ENCODE measurements at places on chromosomes 6 and 20.

DNA sequence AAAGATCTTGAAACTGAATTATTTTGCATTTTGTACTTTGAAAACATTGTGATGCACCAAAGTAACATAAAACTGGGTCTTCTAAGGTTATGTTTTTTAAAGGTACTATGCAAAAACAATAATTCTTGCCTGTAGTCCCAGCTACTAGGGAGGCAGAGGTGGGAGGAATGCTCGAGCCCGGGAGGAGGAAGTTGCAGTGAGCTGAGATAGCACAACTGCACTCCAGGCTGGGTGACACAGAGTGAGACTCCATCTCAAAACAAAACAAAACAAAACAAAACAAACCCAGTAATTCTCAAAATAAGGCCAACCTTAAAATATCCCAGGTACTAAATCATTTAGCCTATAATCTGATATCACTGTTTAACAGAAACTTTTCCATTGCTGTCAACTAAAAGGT, 269.6 kb downstream of the KHDC1L start:
- DNase-seq, result no peak

DNA sequence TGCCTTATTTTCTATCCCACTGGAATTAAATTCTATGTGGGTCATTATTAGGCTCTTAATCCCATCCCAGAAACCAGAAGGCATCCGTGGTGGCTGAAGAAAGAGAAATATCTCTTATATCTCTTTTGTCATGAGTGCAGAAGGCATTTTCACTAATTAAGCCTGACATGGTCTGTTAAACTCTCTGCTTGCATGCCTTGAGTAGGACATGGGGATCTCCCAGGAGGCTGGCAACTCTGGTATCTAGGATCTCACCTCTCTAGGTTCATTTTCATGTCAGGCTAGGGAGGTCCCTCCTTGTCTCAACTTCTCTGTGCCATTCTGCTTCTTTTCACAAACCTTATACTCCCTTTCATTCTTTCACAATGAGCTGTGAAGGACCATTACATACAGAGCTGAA, 25.3 kb upstream of the GPR63 start:
- peak; percentile 43 for DNase-seq

- DNase-seq, result peak; percentile 71
These were observed 137.9 kb downstream of the DLL1 start for GRCh38 chr6:170152989-170153388.

DNA sequence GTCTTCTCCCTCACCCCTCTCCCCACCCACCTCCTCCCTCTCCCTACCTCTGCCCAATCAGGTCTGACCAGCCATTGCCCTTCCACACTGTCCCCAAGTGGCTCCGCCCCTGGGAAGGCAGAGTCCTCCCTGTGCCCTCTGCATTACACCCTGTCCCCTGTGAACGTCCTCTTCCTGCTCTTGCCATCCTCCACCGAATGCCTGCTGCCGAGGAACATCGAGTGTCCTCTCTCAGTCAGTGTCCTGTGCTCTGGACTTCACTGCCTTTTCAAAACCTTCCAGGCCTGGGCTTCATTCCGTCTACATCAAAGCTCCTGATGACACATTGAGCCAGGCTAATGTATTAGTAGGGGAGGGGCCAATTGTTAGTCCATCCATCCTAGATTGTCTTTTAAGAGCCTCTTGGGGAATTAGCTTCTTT, 3.3 kb upstream of the PACSIN1 start:
- peak; percentile 59 for DNase-seq

DNA sequence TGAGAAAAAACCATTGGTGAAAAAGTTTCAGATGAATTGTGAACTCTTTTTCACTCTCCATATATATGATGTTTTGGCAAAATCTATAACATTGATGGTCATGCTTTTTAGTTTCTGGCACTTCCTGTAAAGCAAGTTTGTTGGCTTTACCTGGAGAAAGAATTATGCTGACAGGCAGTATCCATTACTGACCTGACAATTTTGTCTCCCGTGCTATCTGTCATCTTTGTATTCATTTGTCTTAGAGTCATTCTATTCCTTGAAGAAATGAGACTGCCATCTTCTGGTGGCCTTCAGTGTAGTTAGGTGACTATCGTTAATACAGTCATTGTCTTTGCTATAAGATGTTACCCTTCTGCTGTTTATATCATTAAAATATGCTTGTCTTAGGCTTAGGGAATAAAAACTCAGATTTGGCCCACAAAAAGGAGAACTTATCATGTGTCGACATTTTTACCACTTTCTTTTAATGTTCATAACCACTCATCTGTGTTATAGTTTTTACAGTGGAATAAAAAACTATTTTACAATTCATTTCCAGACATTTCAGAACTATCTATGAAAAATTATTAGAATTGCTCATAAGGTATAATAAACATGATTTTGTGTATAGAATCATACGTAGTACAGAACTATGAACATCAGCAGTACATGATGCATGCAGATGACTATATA, 707.0 kb downstream of the EPM2A start:
- DNase-seq, result peak; percentile 23

DNA sequence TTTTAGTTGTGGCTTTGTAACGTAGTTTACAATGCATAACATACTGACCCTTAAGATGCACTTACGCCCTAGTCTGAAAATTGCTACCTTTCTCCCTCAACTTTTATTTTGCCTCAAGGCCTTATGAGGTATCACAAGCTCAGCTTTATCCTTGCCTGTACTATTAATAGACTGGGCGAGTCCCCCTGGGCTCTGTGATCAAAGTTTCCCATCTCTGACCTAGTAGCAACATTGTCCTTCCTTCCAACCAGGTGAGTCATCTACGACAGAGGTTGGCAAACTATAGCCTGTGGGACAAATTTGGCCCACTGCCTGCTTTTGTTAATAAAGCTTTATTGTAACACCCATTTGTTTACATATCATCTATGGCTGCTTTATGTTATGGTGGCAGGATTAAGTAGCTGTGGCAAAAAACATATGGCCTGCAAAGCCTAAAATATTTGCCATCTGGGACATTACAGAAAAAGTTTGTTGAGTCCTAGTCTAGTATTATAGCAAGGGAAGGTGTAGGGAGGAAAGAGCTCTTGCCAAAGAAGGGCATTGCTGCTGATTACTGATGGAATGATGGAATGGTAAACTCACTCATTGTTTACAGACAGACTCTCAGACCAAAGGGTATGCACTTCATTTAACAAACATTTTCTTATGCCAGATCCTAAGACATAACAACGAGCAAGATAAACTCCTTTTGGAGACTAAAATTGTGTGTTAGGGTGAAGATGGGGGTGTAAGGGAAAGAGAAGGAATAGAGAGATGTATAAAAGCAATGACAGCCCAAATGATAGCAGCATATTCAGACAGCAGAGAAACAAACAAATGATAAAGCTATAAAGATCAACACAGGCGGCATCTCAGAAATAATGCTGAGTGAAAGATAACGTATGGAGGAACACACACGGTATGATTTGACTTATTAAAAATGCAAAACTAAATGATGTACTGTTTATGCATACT, 74.2 kb downstream of the SLC22A23 start:
- DNase-seq, result no peak

GRCh38 chr6:144007478-144008119, 460 bp downstream of the PLAGL1 start:
- DNase-seq, result no peak

DNA sequence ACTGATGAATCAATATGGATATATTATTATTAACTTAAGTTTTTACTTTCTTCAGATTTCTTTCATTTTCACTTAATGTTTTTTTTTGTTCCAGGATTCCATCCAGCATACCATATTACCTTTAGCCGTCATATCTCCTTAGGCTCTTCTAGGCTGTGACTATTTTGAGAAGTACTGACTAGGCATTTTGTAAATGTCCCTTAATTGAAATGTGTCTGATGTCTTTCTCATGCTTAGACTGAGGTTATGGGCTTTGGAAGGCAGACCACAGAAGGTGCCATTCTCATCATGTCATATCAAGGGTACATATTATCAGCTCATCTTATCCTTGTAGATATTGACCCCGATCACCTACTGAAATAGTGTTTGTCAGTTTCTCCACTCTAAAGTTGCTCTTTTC, 101.3 kb downstream of the FOXO3 start:
- no peak for DNase-seq

DNA sequence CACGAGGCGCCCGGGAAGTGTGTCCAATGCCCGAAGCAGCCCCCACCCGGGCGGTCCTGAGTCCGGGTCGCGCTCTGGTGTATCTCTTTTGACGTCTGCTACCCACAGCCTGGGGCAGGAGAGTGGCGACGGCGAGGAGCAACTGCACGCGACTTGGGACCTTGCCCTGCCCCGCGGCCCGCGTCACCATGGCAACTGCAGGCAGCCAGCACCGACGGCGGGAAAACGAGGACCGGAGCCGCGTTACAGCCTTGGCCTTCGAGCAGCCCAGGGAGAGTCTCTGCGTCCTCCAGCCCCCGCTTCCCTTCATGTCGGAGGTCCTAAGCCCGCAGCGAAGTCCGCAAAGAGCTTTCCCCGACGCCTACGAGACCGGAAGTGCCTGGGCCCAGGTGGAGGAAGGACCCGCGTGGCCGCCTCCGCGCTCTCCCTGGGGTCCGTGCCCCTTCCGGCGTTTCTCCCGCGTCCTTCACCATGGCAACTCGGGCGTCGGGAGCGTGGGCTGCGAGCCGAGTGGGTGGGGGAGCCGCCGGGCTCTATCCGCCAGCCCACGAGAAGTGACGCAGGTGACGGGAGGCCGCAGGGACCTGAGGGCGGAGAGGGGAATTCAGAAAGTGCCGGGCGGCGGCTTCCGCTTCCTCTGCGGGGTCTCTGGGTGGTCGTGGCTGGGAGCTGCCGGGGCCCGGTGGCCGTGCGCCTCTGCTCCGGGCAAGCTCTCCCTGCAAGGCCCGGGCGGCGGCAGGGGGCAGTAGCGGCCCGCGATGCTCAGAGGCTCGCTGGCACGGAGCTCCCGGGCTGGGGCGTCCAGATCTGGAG, 88.6 kb upstream of the TGM3 start:
- peak; percentile 69 for DNase-seq

- DNase-seq, result no peak
These were observed 40.8 kb upstream of the ZNFX1 start for GRCh38 chr20:49318430-49319207.

DNA sequence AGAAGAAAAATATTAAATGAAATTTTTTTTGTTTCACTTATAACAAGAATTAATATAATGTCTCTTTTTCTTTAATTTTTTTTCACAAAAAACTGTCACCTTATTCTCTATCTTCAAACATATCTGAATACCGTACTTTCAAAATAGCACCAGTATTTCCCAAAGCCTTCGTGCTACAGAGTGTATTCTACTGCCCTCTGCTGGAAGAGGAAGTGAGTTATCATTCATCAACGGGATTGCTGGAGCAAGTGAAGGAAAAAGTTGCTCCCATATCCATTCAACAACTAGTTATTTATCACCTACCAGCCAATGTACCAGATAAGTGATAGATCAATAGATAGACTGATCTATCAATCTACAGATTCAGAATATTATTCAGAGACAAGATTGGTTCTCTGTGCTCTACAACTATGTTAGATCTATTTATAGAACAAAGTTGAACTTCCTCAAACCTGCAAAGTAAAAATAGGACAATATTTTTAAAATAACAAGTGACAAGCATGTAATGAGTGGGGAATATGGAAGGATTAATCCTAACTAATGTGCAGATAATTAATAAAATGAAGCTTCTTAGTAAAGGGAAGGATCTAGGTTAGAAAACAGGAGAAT, 26.7 kb upstream of the TFAP2B start:
- DNase-seq, result peak; percentile 19

DNA sequence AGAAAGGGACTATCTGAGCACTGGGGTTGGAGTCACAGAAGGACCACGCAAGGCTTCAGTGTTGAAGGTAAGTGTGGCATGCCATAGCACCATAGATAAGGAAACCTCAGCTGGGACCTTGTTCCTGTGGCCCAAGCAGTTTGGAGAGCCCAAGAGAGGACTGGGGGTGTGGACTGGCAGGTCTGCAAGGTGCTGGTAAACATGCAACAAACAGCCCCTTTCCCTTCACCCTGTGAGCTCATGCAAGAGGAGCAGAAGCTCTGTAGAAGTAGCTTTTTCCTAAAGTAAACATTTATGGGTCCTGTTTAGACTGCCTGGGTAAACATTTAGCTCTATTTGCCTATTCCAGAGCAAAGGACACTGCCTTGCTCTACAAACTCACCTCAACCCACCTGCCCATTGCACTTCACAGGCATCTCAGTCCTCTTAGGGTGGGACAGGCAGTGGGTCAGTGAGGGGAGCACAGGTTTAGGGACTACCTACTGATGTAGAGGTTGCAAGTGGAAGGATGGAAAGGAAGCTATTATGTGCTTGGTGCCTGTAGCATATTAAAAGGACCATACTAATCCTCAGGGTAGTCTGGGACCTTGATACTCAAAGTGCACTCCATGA, 12.0 kb downstream of the ZSCAN31 start:
- no peak for DNase-seq

- no peak for DNase-seq
These were observed 87.6 kb downstream of the MAN1A1 start for GRCh38 chr6:119261944-119262284.

DNA sequence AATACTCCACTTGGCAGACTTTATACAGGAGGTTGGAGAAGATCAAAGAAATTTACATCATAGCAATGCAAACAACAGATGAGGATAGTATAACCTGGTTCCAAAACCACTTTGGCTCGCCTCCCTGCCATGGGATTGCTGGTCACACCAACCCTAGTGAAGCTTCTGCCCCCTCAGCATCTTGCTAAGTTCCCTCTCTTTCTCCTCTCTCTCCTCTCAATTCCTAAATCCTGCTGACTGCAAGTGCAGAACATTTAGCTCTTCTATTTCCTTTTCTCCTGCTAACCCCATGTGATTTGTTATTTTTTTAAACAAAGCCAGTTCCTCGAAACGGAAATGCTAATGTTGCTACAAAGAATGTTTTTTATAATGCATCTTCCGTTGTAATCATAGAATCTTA, 50.3 kb upstream of the LY86 start:
- no peak for DNase-seq

GRCh38 chr6:56938649-56939191, 16.2 kb upstream of the BEND6 start:
- no peak for DNase-seq

- DNase-seq, result no peak
These were observed 82.3 kb downstream of the GMPR start for GRCh38 chr6:16320533-16321340.

GRCh38 chr20:60302875-60303274, 344.7 kb downstream of the CDH26 start:
- DNase-seq, result no peak

DNA sequence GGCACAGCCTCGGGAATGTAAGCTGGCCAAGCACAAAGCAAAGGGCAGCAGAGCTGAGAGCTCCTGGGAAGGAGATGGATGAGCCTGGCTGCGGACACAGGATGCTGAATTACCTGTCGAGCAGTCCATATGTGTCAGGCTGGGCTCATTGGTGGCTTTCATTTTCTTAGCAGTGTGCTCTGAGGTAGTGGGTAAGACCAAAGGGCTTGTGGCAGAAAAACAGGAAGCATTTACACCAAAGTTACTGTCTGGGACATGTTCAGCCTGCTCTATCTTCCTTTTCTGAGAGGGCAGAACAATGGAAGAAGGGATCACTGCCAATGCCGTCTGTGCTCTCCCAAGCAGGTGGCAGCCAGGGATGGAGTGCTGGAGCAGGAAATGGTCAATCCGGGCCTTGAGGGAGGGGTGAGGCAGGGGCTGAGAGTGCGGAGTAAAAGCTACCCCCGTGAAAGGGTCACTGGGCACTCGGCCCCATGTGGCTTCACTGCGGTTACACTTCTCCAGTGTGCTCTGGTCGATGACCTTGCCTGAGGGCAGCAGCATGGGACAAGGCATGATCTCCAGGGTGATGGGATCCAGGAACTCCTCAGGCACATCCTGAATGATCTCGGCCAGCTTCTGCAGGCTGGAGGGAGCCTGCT, 36.9 kb upstream of the AVP start:
- no peak for DNase-seq

Measured in BE2C (cell line).